ENCODE measurements at places on chromosomes 7 and 10. TPM values are rescaled to one million over a fixed set of nuclear protein-coding genes. Genes with fewer than 3 reads are reported as not detected.

NPFFR1 gene
- not detected for total RNA-seq

LIPF gene
- total RNA-seq, result not detected

FRMPD2 gene
- total RNA-seq, result not detected

PTPRE gene
- total RNA-seq, result 46.1 TPM

AZGP1 gene
- total RNA-seq, result 0.34 TPM

PSD gene
- 2.3 TPM for total RNA-seq

TMEM106B gene
- 21.8 TPM for total RNA-seq

PNPLA8 gene
- 8.3 TPM for total RNA-seq

COL26A1 gene
- 0.05 TPM for total RNA-seq

SLC26A5 gene
- total RNA-seq, result not detected

TPK1 gene
- 9.3 TPM for total RNA-seq

ZNF485 gene
- 10.1 TPM for total RNA-seq

Measured in activated T-cell treated with anti-CD3 and anti-CD28 coated beads, Interleukin-2, amount 50 U/mL, for 4 hours (primary cell).